ENCODE measurements at places on chromosomes 1 and 21.

DNA sequence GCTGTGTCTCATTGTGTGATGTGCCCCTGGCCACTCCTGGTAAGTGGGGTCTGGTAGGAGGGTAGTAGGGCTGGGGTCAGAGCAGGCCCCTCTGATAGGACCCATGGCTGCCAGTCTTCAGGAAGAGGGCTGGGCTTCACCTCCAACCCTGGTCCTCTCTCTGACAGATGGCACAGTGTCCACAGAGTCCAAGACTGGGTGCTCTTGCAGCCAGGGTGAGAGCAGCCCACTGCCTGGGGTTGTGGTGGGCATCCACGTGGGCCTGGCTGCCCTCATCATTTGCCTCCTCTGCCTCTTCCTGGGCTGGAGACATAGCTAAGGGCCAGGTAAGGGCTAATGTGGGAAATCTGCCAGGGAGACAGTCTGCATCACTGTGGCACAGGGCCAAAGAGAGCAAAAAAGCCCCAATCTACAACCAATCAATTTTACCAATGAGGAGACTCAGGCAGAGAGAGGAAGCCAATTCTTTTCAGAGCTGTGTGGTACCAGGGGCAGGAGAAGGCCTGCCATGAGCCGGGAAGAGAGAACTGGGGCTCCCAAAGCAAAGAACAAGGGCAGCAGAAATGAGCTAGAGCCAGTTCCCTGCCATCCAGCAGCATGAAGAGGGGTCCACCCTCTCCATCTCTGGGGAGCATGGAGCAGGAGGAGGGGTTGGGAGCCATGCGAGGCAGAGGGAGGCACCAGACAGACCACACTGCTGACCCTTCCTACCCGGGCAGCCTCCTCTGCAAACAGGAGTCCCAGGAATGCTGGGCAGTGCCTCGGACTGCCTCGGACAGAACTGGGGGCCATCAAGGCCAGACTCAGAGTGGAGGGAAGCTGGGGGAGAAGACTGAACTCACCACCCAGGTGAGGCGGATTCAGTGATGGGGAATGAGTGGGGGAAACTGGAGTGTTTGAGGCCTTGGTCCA, 26.8 kb downstream of the SLC27A3 start:
- no peak for DNase-seq

DNA sequence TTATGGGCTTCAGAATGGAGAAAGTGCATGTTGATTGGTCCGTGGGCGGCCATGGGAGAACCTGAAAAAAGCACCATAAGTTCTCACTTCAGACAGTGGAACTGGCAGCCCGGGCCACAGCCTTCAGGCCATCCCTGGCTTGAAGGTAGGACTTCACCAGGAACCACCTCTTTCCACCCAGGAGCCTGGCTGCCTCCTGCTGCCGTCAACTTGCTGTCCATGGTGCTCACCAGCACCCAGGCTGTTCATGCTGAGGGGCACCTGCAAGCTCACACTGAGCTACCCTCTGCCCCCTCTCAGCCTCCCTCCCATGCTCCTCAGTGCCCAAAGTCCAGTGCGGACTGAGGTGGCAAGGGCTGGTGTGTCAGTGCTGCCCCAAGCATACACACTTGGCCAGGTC, 12.9 kb upstream of the FNBP1L start:
- DNase-seq, result no peak

GRCh38 chr1:243882276-243882675, 32.2 kb upstream of the AKT3 start:
- DNase-seq, result no peak

DNA sequence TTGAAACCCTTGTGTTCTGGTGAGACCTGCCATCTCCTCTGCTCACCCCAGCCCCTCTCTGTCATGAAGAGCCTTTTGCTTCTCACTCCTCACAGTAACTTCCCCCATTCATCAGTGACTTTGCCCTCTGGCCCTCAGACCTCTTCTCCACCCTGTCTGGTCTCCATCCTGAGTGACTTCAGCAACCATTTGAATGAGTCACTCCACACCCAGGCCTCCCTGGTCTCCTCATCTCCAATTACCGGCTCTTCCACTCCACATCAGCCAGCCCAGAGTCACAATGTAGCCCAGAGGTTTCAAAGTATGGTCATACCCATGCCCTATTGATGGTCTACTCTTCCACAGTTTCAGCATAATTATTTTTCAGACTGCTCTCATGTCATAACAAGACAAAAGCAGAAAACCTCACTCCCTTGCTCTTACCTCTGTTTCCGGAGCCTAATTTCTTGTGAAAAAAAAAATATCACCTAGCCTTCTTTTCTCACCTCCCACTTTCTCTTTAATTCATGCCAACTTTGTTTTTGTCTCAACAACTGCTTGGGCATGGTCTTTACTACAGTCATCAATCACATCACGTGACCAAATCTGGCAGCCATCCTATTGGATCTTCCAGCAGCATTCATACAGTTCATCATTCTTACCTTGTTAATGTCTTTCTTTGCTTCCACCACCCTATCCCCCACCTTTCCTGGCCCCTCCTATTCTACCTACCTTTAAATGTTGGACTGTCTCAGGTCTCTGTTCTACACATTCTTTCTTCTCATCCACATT, 35.6 kb upstream of the NEK7 start:
- no peak for DNase-seq

- no peak for DNase-seq
Observed at GRCh38 chr1:238606896-238607295, 716.2 kb upstream of the ZP4 start.

DNA sequence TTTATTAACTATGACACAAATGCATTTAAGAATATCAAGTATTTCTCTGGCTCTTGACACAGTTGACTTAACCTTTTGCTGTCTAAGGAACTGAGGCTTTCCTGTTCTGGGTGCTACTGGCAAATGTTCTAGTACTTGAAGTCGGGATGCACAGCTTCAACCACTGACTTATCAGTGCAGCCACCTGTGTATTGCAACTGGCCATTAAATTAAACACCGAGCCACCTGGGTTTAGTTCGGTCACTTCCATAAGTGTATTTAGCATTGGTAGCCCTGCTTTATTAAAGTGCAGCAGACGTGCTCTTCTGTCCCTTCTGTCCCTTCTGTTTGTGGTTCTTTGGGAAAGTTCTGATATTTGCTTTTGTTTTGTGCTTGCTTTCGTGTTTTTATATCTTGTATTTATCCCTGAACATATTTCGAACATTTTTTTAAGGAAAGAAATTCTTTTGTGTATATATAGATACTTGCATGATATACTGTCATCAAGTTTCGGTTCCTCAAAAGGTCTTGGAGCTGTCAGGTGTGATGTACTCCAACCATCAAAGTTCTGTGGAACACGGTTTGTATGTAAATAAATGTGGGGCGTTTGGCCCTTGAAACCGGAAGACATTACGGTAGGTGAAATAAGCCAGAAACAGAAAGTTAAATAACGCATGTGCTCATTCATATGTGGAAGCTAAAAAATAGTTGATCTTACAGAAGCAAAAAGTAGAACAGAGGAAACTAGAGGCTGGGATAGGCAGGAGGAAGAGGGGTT, 297.9 kb upstream of the GREM2 start:
- DNase-seq, result no peak

DNA sequence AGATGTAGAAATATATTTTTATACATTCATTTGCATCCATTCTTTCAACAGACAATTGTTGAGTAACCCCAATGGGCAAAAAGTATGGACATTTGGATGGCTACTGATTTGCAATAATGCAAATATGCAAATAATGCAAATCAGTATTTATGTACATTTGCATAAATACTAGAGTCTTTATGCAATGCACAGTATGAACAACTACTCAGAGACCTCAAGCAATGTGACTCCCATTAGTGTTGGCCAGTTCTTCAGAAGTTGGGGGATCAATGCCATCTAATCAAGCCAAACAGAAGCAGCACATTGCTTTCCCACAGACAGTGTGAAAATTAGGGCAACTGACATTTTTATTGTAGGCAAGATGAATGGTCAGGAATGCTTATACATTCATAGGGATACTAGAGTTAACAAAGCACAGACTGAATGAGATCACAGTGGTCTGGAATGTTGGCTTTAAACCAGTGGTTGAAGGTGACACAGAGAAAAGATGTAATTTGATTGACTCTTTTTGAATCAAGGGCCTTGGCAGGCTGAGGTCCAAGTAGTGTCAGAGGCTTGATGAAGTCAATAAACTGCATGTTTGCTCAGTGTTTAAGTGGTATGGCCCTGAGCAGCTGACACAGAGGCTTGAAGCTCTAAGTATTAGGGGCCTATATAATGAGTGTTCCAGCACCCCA, 256.6 kb downstream of the CTH start:
- DNase-seq, result no peak

GRCh38 chr1:151193856-151194255, 3.9 kb upstream of the VPS72 start:
- no peak for DNase-seq

DNA sequence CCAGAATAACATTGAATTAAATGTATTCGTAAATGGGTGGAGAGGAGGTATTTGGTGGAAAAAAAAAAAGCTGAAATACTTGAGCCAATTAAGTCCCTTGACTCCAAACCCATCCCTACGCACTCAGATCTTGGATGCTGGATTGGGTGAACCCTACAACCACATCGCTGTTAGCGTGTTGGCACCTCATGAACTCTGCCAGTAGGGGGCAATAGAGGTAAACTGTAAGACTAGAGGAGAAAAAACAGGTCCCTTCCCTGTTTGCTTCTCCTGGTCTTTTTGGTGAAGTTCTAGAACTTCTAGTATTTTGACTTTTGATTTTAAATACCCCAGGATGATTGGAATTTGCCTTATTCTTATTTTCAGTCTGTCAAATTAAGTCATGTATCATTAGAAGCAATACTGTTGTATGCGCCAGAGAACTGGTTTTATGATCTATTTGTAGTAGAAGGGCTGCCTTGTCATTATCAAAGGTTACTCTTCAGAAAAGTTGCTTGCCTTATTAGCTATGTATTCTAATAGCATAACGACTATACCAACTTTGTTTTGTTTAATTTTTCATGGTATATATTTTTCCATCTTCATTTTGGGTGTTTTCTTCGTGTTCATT, 1.9 kb upstream of the OR13G1 start:
- DNase-seq, result no peak

DNA sequence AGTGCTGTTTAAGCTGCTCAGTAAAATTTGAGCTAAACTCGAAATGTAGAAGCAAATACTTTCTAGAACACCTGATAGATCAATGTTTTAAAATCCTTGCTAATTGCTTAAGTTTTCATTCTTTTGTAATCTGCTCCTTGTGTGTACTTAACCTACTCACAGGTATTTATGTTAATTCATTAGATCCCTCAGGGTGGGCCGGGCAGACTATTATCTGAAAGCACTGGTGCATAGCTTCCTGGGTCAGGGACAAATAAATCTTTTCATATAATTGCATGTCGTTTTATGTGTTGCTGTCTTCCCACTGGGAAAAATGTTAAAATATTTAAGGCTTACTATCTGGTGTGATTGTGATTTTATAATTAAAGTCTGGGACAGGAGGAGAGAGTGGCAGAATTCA, 440.5 kb downstream of the SMYD3 start:
- no peak for DNase-seq

DNA sequence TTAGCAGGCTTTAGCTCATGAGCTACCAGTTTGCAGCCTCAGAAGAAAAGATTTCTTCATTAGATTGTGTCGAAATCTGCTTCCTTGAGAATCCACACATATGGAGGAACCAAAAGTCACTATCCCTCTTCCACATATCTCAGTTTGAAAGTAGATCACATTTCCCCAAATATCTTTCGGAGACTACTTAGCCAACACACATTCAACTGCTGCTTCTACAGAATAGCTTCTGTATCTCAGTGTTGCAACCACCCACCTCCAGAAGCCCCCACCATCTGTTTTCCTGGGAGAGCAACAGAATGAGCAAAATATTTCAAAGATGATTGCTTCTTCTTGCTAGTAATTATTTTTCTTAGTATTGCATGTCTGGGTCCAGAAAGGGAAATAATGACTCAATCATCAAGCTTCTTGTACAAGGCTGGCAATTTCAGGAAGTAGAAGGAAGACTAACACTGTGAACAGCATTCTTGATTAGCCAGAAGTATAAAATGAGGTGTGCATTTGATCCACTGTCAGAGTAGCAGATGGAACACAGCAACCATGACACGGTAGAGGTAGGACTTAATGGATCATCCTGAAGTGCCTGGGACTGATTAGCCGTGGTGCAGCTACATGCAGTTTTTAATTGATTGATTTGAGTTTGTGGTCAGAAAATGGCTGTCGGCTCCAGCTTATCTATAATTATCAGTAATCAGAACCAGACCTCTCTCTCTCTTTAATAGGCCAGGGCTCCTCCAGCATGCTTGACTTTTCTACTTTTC, 24.9 kb downstream of the ZC3H11B start:
- no peak for DNase-seq

- no peak for DNase-seq
Observed at GRCh38 chr1:99539131-99539530, 106.8 kb upstream of the PALMD start.

- no peak for DNase-seq
Observed at GRCh38 chr21:41680444-41681347, 86.2 kb downstream of the RIPK4 start.

- DNase-seq, result no peak
Observed at GRCh38 chr1:65082346-65083040, 65.5 kb upstream of the AK4 start.

DNA sequence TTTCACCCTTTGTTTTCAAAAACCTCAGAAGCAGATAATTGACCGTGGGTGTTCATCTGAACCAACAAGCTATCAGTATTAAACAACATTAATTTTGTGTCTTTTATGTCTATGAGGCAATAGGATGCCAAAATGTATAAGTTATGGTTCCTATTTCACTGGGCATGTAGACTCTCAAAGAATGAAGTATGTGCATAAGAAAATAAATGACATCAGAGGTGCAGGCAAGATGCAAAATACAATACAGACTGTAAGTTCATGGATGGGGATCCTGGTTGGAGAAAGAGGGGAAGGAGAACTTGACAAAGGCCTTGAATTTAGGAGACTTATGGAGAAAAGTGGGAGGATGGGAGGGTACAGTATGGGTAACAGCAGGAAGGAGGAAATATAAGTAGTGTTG, 23.4 kb upstream of the POU2F1 start:
- DNase-seq, result no peak

- DNase-seq, result no peak
Observed at GRCh38 chr1:75062111-75062510, 72.1 kb upstream of the LHX8 start.

DNA sequence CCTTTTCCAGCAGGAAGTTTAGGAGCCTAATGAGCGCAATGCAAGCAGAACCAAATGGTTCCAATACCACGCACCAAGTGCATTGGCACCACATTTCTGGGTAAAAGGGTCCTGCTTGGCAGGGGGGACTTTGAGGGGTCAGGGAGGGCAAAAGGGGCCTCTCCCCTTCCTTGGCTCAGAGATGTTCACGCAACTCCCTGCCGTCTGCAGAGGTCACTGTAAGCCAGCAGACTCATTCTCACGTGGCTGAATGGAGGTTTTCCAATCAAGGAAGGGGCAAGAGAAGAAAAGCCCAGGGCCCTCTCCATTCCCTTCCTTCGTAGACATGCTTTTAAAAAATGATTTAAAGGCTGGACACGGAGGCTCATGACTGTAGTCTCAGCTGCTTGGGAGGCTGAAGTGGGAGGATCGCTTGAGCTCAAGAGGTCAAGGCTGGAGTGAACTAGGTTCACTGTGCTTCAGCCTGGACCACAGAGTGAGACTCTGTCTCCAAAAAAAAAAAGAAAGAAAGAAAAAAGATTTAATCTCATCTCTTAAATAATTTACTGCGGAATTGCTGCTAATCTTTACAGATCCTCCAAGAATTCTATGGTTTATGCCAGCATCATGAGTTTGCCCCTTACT, 80.3 kb downstream of the RUNX3 start:
- no peak for DNase-seq

GRCh38 chr1:101235696-101236515, 913 bp upstream of the S1PR1 start:
- no peak for DNase-seq
